CD4-positive, alpha-beta T cell (primary cell): ENCODE measurements at places on chromosomes 5 and 9.

DNA sequence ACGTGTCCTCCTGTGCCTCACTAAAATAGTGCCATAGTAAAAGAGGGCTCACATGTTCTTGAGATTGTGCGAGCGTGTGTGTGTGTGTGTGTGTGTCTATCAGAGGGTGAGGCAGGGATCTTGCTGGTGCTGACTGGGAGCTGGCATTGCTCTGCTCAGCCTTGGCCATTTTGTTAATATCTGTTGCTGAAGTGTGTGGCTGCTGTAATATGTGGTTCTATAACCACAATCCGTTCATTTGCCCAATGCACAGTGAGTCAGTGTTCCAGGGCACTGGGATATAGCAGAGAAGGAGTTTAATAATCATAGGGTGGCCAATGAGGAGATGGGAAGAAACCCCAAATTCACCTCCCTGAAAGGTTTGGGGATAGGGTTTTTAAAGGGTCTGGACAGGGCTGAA, 61.3 kb downstream of the RASGRF2 start:
- DNase-seq = no peak

DNA sequence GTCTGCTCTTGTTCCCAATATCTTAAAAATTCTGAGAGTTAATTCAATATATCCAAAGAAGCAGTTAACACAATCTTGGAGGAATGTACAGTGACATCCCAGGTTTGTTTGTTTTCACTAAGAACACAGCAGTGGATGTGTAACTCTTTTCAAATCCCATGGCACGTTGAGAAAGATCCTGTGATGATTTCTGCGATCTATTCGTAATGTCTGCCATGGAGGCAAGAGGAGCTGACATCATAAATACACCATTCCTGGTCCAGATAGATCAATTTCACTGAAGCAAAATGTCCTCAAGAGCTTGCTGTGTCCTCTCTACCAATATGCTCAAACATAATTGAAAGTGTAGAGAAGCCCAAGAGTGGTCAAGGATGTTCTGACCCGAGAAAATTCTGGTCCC, 252.8 kb upstream of the TRIM32 start:
- DNase-seq = no peak

GRCh38 chr5:29750453-29750852, 1443.0 kb upstream of the CDH6 start:
- DNase-seq = no peak

DNA sequence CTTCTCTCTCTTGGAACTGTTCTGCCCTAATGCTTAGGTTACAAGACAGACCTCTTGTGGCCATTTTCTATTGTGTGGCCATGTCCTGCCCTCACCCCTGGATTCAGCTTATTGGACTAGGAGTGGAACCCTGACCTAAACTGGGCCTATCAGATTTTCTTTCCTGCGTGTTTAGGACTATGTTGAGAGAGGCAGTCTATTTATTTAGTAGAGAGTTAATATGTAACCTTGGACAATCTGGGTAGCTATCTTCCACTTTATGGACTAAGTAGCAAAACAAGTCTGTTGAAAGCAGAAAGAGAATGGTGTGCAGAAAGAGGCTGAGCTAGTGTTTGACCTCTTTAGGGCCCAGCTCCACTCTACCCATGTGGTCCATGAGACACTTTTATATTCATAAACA, 82.6 kb upstream of the SMIM32 start:
- no peak for DNase-seq

- DNase-seq = no peak
Measured at GRCh38 chr9:75909776-75910175, 19.3 kb downstream of the PCSK5 start.

- DNase-seq = no peak
Measured at GRCh38 chr9:109522106-109522505, 24.0 kb upstream of the PTPN3 start.
